CD4-positive, alpha-beta memory T cell (primary cell): ENCODE measurements at places on chromosomes 7 and 10.

DNA sequence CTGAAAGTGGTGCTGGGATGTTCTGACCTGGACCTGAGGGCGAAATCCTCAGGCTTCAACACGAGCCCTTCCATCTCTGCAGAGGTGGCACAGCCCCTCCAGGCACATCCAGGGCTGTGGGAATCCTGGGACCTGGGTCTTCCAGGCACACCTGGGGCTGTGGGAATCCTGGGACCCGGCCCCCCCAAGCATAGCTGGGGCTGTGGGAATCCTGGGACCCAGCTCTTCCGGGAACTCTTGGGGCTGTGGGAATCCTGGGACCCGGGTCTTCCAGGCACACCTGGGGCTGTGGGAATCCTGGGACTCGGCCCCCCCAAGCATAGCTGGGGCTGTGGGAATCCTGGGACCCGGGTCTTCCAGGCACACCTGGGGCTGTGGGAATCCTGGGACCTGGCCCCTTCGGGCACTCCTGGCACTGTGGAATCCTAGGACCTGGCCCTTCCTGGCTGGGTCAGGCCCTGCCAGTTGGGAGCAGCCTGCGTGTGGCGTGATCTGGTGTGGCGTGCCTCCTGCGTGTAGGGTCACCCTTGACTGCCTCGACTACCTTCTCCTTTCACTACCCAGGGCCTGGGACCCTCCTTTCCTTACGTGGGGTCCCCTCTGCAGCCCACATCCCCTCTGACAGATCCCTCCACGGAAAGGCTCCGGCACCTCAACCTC, 124.0 kb downstream of the WDR37 start:
- no peak for DNase-seq

DNA sequence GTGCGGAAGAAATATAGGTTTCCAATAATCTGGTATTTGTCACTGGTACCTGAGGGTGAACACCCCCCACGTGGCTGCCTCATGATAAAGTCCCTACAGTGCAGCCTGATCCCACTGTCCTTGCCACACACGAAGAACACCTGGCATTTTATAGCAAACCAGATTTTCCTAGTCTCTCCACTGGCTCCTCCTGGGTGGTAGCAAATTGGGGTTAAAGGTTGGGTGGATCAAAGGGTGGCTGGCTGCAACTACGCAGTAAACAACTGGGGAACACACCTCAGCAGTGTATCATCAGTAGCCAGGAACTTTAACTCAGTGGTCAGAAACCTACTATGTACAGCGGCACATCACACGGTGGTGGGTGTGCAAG, 10.3 kb downstream of the SEPHS1 start:
- DNase-seq = no peak

DNA sequence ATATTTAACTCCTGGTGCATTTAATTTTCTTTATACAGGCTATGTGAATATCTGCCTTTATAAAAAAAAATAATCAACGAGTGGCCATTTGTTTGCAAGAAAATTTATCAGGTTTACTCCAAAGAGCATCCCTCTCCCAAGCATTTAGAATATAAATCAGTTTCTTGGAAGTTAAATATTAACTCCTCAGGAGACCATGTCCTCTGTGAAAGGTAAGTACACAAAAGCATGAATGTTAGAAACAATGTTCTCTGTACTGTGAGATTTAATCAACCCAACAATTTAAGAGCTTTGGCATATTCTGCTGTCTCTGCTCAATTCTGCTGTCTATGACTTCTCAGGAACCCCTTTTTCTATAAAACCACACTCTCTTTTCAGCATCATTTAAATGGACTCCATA, 119.3 kb upstream of the LAMB4 start:
- no peak for DNase-seq

DNA sequence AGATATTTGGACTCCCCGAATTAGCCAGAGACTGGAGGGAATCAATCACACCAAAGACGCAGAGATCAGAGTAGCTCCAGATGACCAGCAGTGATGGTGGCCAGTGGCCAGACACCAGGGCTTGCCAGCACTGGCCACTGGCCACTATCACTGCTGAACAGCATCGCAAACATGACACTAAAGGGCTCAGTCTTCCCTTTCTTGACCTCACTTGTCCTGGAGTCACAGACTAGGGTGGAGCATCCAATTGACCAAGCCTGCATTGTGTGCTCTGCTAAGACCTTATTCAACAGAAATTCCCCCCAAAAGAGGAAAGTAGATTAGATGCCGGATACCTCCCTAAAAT, 234.7 kb downstream of the CREB5 start:
- DNase-seq = no peak

DNA sequence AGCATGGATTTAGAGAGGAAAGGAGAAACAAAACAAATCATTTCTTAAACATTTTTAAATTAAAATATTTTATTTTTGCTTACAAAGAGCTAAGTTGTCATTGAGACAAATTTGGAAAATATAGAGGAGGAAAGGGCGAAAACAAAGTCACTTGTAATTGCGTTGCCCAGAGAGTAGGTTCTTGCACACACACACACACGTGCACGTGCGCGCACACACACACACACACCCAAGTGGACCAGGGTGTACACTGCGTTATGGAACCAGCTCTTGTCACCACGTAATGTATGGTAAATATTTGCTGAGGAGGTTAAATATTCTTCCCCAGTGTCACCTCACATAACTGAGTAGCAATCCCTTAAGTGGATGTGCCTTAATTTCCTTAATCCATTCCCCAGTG, 21.6 kb downstream of the SHH start:
- no peak for DNase-seq

- peak; percentile 38 for DNase-seq
Observed at GRCh38 chr10:43255634-43256431, 11.0 kb downstream of the RASGEF1A start.
